NCI-H526 (cell line): ENCODE measurements at places on chromosomes 16 and 17.

GRCh38 chr16:89323120-89323960 is 105.8 kb downstream of the ZNF778 start:
- DNase-seq: no peak

GRCh38 chr17:66654106-66654740 is 180.7 kb upstream of the CACNG5 start:
- DNase-seq: no peak

- DNase-seq: no peak
These were observed 9.9 kb downstream of the PER1 start for GRCh38 chr17:8142158-8142886.

DNA sequence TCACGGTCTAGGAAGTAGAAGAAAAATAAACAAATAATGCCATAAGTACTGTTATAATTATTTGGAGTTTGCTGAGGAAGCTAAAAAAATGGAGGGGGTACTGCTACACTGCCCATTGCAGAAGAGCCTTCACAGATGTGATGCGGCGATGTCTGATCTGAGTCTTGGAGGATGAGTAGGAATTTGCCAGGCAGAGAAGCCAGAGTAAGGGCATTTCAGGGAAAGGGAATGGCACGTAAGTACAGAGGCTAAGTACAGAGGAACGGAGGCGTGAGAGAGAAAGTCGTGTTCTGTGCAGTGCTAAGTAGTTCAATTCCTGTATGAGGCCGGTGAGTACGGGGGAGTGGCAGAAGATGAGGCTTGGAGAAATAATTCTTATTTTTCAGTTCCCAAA is 741 bp upstream of the GRB2 start:
- DNase-seq: peak; percentile 49

- DNase-seq: no peak
These were observed 88.2 kb downstream of the TBC1D16 start for GRCh38 chr17:79947351-79948031.
